ENCODE measurements at places on chromosomes 3 and 15.

DNA sequence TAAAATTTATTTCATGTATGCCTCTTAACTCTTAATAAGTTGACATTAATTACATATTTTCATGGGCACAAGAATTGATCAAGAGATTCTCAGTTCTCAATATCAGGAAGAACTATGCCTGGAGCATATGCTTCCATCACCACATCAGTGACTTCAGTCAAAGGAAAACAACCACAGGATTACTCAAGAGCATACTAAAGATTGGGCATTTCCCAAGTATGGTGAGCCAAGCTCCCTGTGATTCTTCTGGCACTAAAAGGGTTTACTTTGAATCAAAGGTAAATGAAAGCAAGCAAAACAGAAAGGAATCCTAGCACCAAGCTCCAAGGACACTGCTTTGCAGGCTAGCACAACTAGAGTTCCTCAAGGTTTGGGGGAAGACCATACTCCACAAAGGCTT lies 44.6 kb downstream of the FMN1 start:
- no peak for DNase-seq

- no peak for DNase-seq
Observed at GRCh38 chr3:127675651-127676391, 3.1 kb downstream of the ABTB1 start.

DNA sequence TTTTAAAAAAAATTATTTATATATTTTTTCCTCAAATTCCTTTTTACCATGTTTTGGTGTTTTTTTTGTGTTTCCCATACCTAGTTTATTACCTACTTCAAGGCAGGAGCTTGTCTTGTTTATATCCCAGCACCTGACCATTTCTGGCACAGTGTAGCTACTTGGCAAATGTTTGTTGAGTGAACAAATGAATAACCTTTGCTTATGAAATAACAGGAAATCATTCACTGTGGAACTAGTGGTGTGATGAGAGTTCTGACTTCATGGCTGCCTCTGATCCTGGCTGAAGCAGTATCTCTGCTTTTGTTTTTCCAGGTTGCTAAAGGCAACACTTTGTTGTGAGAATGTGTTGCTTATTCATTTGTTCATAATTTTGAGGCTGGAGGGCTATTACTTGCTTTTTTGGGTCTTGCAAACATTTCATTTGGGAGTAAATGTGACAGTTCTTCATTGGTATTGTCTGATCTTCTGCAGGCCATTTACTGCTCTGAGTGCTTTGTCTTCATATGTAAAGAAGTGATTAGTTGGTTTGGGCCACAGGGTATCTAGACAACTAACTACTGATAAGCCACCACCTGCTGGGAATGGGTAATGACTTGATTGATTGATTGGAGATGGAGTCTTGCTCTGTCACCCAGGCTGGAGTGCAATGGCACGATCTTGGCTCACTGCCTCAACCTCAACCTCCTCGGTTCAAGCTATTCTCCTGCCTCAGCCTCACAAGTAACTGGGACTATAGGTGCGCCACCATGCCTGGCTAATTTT lies 5.7 kb downstream of the RAD54L2 start:
- no peak for DNase-seq

- DNase-seq, result peak; percentile 47
Observed at GRCh38 chr3:13525827-13526625, 22.9 kb upstream of the FBLN2 start.

- DNase-seq, result no peak
Observed at GRCh38 chr3:99877031-99877579, 59.4 kb downstream of the CMSS1 start.

GRCh38 chr3:161153480-161153879 lies 48.3 kb upstream of the B3GALNT1 start:
- DNase-seq, result no peak

DNA sequence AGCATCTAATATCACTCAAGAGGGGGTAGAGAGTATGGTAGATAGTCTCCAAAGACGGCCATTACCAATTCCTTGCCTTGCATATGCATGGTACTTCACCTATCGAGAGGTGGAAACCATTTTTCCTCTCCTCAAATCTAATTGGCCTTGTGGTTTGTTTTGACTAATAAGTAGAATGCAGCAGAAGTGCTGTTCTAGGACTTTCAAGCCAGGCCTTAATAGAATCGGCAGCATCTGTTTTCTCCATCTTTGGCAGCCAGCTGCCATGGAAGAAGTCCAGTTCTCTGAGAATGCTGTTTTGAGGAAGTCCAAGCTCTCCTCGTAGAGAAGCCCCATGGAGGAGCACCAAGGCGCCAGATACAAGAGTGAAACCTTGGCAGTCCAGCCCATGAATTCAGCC lies 59.1 kb upstream of the RASGRP1 start:
- no peak for DNase-seq

- DNase-seq, result no peak
Observed at GRCh38 chr3:64152676-64153466, 72.4 kb downstream of the PRICKLE2 start.

DNA sequence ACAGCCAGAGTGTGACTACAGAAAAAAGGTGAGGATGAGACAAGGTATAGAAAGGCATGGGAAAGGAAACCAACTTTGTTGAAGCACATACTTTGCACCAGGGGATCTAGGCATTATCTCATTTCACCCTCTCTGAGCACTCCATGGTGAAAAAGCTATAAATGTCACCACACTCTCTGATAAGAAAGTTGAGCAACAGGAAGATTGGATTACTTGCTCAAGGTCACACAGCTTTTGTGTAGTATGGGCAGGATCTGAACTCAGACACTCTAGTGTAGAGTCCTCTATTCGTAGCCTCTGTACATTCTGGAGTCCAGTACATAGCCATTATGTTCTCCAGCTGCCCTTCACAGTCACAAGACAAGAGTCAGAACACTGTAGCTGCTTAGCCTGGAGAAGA lies 163.4 kb upstream of the SEMA6D start:
- DNase-seq, result no peak
